Heart left ventricle (tissue), 16 donors: ENCODE measurements at places on chromosomes 5 and 9. TPM values are rescaled to one million over a fixed set of nuclear protein-coding genes. Genes with fewer than 3 reads are reported as not detected.

GRCh38 chr9:134824583-134824982, 56.0 kb upstream of the FCN2 start:
- no peak overlapping the region for H3K4me3 ChIP-seq
- DNase-seq, result no peak
- H3K4me1 ChIP-seq, result no peaks in the 10 kb centered on the region
- H3K27ac ChIP-seq, result no peak overlapping the region
- peaks cover 23% of the 10 kb centered on the region for H3K36me3 ChIP-seq

- no peak for DNase-seq
- no peaks in the 10 kb centered on the region for H3K27me3 ChIP-seq
- H3K36me3 ChIP-seq, result peaks cover 14% of the 10 kb centered on the region
These were observed 9.5 kb upstream of the C9 start for GRCh38 chr5:39373791-39374190.

- H3K4me1 ChIP-seq, result peaks cover 6% of the 10 kb centered on the region
- no peaks in the 10 kb centered on the region for H3K36me3 ChIP-seq
These were observed 89.0 kb upstream of the MAP1B start for GRCh38 chr5:72018143-72018803.

- H3K4me1 ChIP-seq, result no peaks in the 10 kb centered on the region
- no peak overlapping the region for H3K27ac ChIP-seq
- H3K27me3 ChIP-seq, result no peaks in the 10 kb centered on the region
- H3K4me3 ChIP-seq, result no peak overlapping the region
- H3K36me3 ChIP-seq, result no peaks in the 10 kb centered on the region
- DNase-seq, result no peak
These were observed 197.0 kb downstream of the DRD1 start for GRCh38 chr5:175246889-175247520.

GRCh38 chr5:102583276-102584124, 84.7 kb upstream of the SLCO6A1 start:
- no peaks in the 10 kb centered on the region for H3K4me1 ChIP-seq
- H3K36me3 ChIP-seq, result no peaks in the 10 kb centered on the region
- H3K27me3 ChIP-seq, result no peaks in the 10 kb centered on the region
- no peak overlapping the region for H3K4me3 ChIP-seq

GRCh38 chr9:93969328-93969661, 14.1 kb upstream of the BARX1 start:
- H3K36me3 ChIP-seq, result no peaks in the 10 kb centered on the region
- no peaks in the 10 kb centered on the region for H3K4me1 ChIP-seq
- no peak for DNase-seq
- no peak overlapping the region for H3K4me3 ChIP-seq
- H3K27me3 ChIP-seq, result peaks cover 6% of the 10 kb centered on the region

- no peaks in the 10 kb centered on the region for H3K36me3 ChIP-seq
- no peaks in the 10 kb centered on the region for H3K27me3 ChIP-seq
- DNase-seq, result no peak
- H3K4me1 ChIP-seq, result peaks cover 23% of the 10 kb centered on the region
- peak overlapping the region; percentile 10 for H3K4me3 ChIP-seq
These were observed 205.6 kb downstream of the C9orf50 start for GRCh38 chr9:129414993-129415941.

GRCh38 chr5:69007726-69008368, 86.0 kb upstream of the SLC30A5 start:
- H3K27ac ChIP-seq, result no peak overlapping the region
- no peaks in the 10 kb centered on the region for H3K36me3 ChIP-seq
- peak; percentile 55 for DNase-seq
- H3K27me3 ChIP-seq, result no peaks in the 10 kb centered on the region

DNA sequence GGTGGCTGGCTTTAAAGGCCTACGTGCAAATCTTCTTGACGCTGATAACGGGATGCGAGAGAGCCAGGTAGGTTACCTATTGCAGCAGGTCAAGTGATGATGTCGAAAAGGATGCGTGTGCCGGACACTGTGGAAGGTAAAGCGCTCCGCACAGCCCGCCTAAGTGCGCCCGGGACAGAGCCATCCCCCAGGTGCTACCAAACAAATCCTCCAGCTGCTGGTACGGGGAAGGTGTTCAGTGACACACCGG, 245 bp upstream of the DNAJC25 start:
- no peaks in the 10 kb centered on the region for H3K36me3 ChIP-seq
- H3K4me3 ChIP-seq, result peak overlapping the region; percentile 95
- H3K27ac ChIP-seq, result peak overlapping the region; percentile 84
- DNase-seq, result no peak
- peaks cover 12% of the 10 kb centered on the region for H3K4me1 ChIP-seq
- no peaks in the 10 kb centered on the region for H3K27me3 ChIP-seq

DNA sequence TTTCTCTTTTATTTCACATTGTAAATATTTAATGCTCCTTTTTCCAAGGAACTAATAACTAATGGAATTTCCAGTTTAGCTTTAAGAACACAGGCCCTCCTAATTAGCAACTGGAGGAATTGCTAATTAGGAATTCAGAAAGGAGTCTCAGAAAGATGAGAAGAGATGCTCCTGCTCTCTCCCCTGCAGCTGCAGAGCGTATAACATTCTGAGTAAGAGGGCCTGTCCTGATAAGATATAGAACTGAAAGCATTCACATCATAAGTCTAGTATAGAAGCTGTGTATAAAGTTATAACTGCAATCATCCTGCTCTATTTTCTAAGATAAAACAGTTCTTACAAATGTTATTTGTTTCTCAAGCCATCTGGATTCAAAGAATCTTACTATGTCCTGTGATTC, 83.2 kb downstream of the DTWD2 start:
- DNase-seq, result no peak
- no peak overlapping the region for H3K4me3 ChIP-seq
- H3K36me3 ChIP-seq, result no peaks in the 10 kb centered on the region
- no peaks in the 10 kb centered on the region for H3K27me3 ChIP-seq
- H3K4me1 ChIP-seq, result no peaks in the 10 kb centered on the region
- H3K27ac ChIP-seq, result no peak overlapping the region

DNA sequence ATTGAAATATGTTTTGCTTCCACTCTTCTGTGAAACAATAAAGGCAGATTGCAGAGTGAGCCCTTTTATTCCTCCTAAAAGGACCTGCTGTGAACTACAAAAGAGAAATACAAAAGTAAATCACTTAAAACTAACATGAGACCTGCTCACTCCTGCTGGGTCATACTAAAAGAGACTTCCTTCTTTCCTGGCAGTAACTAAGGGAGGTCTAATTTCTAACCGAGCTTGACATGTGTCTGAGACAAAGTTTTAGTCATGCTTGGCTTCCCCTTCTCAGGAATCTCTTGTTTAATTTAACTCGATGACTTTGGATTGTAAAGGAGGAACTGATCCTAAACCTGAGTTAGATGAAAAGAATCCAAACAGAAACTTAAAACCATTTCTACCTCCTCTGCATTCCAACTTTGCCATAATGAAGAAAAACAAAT, 86.4 kb upstream of the CDH6 start:
- no peak for DNase-seq
- no peaks in the 10 kb centered on the region for H3K4me1 ChIP-seq
- H3K36me3 ChIP-seq, result no peaks in the 10 kb centered on the region

GRCh38 chr5:52827815-52828214, 40.1 kb downstream of the ITGA1 start:
- H3K4me1 ChIP-seq, result peaks cover 15% of the 10 kb centered on the region
- no peaks in the 10 kb centered on the region for H3K36me3 ChIP-seq
- DNase-seq, result no peak
- H3K27ac ChIP-seq, result no peak overlapping the region

GRCh38 chr5:16723821-16724220, 107.0 kb upstream of the RETREG1 start:
- no peaks in the 10 kb centered on the region for H3K36me3 ChIP-seq
- no peak overlapping the region for H3K4me3 ChIP-seq
- H3K27me3 ChIP-seq, result no peaks in the 10 kb centered on the region
- no peak for DNase-seq
- no peak overlapping the region for H3K27ac ChIP-seq

- no peak overlapping the region for H3K27ac ChIP-seq
- no peaks in the 10 kb centered on the region for H3K36me3 ChIP-seq
- H3K4me3 ChIP-seq, result no peak overlapping the region
- peaks cover 4% of the 10 kb centered on the region for H3K4me1 ChIP-seq
These were observed 52.9 kb downstream of the RASGEF1C start for GRCh38 chr5:180156141-180156540.

GRCh38 chr9:84145780-84146179, 165.2 kb downstream of the RMI1 start:
- peaks cover 19% of the 10 kb centered on the region for H3K27me3 ChIP-seq

GRCh38 chr5:142998316-142999020, 228.3 kb downstream of the ARHGAP26 start:
- DNase-seq, result no peak
- H3K27me3 ChIP-seq, result no peaks in the 10 kb centered on the region

DNA sequence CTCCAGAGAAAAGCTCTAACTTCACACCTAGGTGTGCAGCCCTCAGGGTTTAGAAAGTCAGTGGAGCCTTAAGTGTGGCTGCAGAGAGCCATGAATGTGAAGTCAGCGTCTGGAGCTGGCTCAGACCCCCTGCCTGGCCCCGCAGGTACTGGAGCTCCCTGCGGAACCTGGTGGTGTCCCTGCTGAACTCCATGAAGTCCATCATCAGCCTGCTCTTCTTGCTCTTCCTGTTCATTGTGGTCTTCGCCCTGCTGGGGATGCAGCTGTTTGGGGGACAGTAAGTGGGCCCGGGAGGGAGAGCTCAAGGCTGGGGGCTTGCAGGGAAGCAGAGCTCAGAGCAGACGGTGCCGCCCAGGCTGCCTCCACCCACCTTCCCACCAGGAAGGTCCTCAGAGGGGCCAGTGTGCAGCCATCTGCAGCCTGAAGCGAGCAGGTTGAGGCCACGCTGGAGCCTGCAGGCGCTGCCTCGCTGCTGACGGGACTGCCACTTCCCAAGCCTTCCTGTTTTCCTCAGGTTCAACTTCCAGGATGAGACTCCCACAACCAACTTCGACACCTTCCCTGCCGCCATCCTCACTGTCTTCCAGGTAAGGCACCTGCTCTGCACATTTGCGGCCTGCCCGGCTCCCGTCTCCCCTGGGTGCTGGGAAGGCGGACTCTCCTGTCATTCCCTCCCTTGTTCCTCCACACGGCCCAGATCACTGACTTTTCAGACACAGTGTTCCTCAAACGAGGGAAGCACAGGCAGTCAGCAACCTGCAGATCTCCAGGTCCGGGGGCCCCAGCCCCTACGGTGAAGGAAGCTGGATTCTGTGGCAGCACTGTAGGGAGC, 108.9 kb downstream of the CACNA1B start:
- no peak overlapping the region for H3K27ac ChIP-seq
- no peak for DNase-seq

- H3K4me3 ChIP-seq, result peak overlapping the region; percentile 4
- peaks cover 46% of the 10 kb centered on the region for H3K4me1 ChIP-seq
- H3K27ac ChIP-seq, result peak overlapping the region; percentile 86
- H3K36me3 ChIP-seq, result no peaks in the 10 kb centered on the region
- DNase-seq, result peak; percentile 69
These were observed 368 bp downstream of the SH3TC2 start for GRCh38 chr5:149062371-149063016.

DNA sequence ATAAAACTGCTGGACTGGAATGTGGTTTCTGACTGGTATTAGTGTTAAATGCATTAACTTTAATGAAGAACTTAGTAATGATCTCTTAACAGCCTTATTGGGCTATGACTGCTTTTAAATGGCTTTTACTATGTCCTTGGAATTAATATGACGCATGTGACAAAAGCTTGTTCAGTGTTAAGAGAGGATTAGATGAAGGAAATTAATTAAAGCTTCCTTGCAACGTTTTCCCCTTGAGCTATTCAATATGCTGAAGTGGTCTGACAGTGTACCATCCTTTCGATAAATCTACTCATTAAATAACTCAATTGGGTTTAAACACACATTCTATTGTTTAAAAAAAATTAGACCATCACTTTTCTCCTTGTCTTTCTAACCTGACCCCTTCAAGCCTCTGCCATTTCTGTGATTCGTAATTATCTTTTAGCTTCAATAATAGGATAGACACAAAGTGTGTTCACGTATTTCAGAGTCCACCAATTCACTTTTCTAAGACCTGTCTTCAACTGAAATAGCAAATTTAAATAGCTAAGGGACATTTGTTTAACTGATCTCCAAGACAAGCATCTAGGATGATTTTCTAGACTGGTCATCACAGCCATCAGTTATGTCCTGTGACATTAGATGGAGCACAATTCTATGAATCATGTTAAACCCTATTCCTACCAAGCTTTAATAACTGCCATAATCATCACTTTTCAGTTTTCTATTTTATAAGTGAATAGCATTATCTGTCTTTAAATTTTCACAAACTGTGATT, 1258.0 kb upstream of the CDH9 start:
- H3K36me3 ChIP-seq, result no peaks in the 10 kb centered on the region
- H3K27me3 ChIP-seq, result no peaks in the 10 kb centered on the region
- DNase-seq, result no peak

DNA sequence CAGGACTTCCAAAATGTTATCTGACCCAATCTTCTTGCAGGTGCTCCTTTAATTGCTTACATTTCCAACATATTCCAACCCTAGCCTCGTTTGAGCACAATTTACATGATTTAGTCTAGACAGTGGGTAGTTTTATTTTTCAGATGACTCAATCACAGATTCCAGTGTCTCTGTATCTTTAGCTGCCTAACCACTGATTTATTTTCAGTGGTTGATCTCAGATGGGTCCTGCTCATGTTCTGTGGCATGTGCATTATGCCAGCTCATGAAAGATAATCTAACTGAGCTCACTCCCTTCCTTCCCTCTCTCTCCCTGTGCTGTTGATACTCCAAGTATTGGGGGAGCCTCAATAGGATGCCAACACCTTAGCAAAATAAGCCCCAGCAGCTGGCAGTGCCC, 106.1 kb upstream of the ICE1 start:
- H3K27me3 ChIP-seq, result no peaks in the 10 kb centered on the region
- H3K27ac ChIP-seq, result no peak overlapping the region
- no peaks in the 10 kb centered on the region for H3K4me1 ChIP-seq
- no peak overlapping the region for H3K4me3 ChIP-seq
- H3K36me3 ChIP-seq, result no peaks in the 10 kb centered on the region

DNA sequence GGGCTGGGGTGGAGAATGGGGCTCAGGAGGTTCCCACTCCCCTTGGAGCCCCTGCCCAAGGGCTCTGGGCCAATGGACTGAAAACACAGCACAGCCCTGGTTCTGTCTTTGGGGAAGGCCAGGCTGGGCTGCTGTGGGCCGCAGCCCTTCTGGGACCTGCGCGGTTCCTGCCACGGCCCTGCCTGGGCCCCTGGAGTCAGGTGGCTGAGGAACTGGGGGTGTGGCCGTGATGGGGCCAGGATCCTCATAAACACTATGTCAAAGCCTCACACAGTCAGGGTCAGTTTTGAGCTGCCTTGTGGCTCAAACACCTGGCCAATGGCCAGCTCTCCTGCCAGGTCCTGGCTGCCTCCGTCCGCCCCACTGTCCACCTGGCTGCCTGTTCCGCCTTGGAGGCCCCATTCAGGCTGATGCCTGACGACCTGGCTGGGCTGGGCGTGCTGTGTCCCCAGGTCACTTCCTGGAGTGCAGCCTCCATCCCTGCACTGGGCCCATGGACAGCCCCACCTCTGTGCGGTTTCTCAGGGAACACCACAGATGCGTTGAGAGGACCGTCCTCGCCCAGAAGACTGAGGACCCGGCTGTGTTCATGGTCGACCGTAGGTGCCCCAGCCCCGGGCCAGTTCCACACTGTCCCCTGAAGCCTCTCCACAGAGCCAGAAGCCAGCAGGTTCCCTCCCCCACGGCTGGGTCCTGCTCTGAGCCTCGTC, 27.5 kb downstream of the PAEP start:
- no peaks in the 10 kb centered on the region for H3K36me3 ChIP-seq
- no peak for DNase-seq
- H3K4me1 ChIP-seq, result no peaks in the 10 kb centered on the region
- H3K4me3 ChIP-seq, result no peak overlapping the region
- peaks cover 18% of the 10 kb centered on the region for H3K27me3 ChIP-seq
- H3K27ac ChIP-seq, result no peak overlapping the region

Gene ALDH1B1
- 20.7 TPM for total RNA-seq

Gene NUTM2F
- total RNA-seq, result not detected

Gene EGFLAM
- total RNA-seq, result 7.5 TPM

Gene NAIF1
- total RNA-seq, result 6.5 TPM

Gene PRR7
- 1.8 TPM for total RNA-seq

Gene ST8SIA4
- 4.3 TPM for total RNA-seq

Gene GRXCR2
- not detected for total RNA-seq

Gene PRRX2
- 1.5 TPM for total RNA-seq

Gene VCAN
- total RNA-seq, result 23.4 TPM
